ENCODE measurements at places on chromosomes 4 and X.

DNA sequence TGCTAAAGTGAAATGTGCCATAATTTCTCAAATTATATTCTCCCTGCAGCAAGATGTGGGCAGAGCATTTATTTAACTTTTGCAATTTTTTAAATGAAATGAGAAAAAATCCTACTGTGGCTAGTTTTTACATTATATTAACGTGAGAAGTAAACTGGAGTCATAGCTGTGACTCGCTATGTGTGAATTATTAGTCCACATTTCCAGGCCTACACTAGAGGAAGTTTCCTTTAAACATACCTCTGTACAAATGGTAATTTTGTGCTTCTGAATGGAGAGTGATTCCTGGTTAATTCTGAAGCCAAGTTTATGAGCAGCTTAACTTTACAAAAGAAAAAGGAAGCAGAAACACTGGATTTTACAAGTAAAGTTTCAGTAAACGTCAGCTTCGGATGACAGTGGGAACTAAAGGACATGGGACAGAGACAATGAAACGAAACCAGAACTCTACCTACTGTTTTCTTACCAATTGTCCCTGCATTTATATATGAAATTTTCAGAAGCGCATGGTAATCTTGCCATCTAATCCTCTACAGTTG, 72.4 kb downstream of the FBXO8 start:
- no peak for DNase-seq

- no peak for DNase-seq
Measured at GRCh38 chr4:73221734-73222133, 36.9 kb downstream of the ANKRD17 start.

- DNase-seq = no peak
Measured at GRCh38 chr4:189494407-189494806, 446.3 kb upstream of the FRG1 start.

DNA sequence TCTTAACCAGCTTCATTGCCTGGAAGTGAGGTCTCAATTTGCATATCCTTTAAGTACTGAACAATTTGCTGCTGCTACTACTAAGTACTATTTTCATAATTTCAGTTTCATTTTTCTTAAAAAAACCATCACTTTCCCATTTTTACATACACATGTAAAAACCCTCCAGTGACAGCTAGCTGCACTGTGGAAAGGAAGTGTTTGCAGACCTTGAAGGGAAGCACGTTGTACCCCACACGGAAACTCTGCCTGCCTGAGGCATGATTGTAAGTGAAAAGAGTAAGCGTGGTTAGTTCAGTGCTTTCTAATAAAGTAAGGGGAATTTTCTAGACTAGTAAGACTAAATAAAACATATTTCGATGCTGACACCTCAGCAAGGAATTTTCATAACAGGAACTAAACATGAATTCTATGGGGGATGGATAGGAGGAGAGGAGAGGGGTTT, 103.6 kb downstream of the RAPGEF2 start:
- no peak for DNase-seq

- DNase-seq = no peak
Measured at GRCh38 chr4:121220698-121221097, 56.6 kb upstream of the TNIP3 start.

DNA sequence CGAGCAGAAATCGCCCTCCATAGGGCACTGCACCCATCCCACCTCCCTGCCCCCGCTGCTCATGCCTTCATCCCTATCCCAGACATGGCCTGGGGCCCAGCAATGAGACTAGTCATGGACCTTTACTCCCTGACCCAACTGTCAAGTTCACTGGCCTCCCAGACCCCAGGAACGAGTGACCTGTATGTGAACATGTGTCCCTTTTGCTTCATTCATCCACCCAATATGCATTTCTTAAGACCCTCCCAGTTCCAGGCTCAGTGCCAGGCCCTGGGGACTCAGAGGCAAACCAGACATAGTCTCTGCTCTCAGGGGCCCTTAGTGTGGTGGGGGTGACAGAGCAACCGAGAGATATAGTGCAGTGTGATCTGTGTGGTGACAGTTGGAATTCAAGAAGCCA, 67.0 kb downstream of the EFNB1 start:
- DNase-seq = no peak

GRCh38 chr4:78566834-78567499, 15.4 kb downstream of the ANXA3 start:
- DNase-seq = no peak

DNA sequence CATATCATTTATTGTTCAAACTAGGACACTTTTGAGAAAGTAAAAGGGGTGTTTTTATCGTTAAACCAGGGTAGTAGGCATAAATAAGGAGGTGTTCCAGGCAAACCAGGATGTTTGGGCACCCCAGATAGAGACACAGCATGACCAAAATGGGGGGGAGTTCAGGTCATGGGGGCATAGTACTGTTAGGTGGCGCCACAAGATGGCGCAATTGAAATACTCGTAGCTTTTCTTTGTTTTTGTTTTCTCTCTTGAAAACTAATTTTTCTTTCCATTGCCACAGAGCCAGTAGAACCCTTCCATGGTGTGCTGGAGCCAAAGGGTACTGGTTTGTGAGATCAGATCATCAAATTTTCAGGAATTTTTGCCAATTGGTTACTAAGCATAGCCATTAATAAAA, 283.4 kb downstream of the BCOR start:
- no peak for DNase-seq
